ENCODE measurements at places on chromosomes 6 and 20.

GRCh38 chr6:90154755-90155470, 141.7 kb downstream of the BACH2 start:
- no peak for DNase-seq

- no peak for DNase-seq
Measured at GRCh38 chr6:19842030-19842615, 5.0 kb downstream of the ID4 start.

- no peak for DNase-seq
Measured at GRCh38 chr6:12148317-12148801, 136.2 kb downstream of the HIVEP1 start.

- DNase-seq: no peak
Measured at GRCh38 chr20:34375977-34376430, 12.9 kb downstream of the ITCH start.

DNA sequence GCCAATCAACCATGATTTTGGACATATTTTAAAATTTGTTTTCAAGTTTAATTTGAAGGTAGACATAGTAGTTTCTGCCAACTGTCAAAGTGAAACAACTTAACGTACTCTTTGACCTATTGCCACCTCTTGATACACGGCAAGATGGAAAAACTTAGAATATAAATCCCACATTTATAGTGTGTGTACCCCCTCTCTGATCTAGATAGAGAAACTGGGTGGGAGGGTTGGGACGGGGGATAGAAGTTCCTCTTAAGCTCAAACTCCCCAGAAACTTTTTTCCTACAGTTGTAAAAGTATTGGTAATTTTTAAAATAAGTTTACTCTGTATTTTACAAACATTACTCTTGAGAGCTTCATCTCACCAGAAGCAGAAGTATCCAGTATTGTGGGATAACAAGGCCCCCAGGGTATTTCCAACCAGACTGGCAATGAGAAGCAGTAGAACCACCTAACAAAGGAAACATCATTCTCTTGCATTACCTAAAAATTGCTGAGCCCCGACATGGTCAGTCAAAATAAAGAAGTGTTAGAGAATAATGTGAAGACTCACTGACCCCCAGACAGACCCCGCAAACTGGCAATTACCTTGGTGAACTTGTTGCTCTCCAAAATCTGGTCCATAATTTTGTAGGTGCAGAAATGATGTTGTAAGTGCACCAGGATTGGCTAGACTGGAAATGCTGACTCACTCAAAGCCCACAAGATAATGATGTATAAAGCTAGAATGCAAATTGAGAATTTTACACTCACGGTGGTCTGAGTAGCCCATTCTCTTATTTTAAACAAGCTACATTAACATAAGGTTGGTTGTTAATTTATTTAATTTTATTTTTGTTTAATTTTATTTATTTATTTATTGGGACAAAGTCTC, 74.7 kb upstream of the TNFAIP3 start:
- peak; percentile 47 for DNase-seq

DNA sequence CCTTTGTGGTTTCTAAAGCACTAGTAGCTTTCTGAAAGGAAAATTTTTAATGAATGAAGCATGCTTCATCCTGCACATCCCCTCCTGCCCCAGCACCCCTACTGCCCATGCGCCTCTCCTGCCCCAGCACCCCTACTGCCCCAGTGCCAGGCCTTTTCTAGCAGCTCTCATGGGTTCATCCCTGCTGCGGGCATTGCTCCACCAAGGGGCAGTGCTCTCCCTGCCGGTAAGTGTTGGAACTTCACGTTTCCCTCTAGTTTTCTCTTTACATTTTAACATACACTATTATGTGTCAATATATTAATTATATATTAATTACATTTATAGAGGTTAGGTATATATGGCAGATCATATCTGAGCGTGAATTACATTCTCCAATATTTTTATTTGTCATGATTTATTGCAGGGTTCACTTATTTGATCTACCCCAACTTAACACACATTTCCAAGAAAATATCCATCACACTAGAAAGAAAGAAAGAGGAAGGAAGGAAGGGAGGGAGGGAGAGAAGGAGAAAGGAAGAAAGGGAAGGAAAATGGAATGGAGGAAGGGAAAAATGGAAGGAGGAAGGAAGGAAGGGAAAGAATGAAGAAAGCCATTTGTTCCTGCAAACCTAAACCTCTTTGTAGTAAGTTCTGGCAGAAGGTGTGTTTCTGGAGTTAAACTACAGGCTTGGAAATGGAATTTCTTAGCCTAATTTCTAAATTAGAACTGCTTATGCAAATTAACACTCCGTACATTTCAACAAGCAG, 46.8 kb downstream of the CEP43 start:
- DNase-seq: no peak

DNA sequence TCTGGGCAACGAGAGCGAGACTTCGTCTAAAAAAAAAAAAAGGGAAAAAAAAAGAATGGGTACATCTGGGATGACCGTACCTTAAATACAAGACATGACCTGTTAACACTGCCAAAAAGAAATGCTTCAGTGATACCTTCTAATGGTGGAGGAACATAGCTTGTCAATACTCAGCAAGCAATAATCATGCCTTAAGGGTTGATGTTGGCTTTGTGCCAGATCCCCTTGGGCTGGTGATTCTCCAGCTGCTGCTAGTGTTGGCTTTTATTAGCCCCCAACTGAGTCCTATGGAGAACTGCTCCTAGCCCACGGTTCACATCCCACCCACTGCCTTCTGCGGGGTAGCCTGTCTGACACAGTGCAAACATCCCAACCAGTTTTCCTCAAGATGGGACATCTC, 134.9 kb downstream of the PLCB1 start:
- no peak for DNase-seq

- DNase-seq: no peak
Measured at GRCh38 chr6:12720310-12720709, 3.7 kb downstream of the PHACTR1 start.

DNA sequence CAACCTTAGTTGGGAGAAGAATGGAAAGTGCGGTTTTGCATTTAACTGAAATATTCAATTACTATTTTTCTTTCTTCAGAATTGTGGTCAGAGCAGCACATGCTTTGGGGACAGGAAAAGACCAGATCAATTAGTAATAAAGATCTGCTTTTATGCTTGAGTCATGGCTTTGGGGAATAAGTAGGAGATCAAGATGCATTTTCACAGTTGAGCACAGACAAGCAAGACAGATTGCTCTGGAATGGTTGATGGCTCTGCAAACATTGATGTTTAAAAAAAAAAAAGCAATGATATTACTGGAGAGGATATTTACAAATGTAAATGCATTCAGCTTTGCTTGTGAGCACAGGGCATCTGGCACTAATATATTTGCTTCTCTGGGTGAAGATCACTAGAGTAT, 224.4 kb upstream of the SASH1 start:
- DNase-seq: no peak

- no peak for DNase-seq
Measured at GRCh38 chr20:50330504-50331313, 140.1 kb downstream of the CEBPB start.

- no peak for DNase-seq
Measured at GRCh38 chr6:108632441-108632840, 71.7 kb downstream of the FOXO3 start.

DNA sequence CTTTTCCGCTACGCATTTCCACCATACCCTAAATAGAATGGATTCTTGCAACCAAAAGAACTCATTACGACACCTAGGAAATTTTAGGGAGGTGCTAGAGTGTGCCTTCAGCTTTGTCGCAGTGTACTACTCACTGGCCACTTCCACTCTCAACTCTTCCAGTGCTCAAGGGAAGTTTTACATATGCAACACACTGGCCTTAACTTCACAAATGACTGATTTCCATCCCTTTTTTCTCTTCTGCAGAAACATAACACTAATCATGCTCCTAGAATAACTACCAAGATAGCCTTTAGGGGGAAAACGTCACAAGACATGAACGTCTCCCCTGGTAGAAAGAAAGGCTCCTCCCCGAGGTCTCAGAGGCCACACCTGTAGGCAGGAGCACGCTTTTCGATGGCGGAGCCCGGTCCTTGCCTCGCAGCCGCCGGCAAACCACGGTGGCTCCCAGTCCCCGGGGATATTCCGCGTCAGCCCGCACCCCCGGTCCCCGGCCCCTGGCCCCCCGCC, 584 bp downstream of the LYRM4 start:
- DNase-seq: peak; percentile 70

GRCh38 chr6:146997062-146997461, 207.2 kb upstream of the STXBP5 start:
- DNase-seq: no peak

- DNase-seq: no peak
Measured at GRCh38 chr6:128642132-128642531, 121.7 kb upstream of the PTPRK start.

- no peak for DNase-seq
Measured at GRCh38 chr6:39614393-39614950, 110.7 kb downstream of the KIF6 start.

- no peak for DNase-seq
Measured at GRCh38 chr6:4370066-4370465, 234.7 kb upstream of the ECI2 start.

GRCh38 chr6:151390851-151391470, 398 bp downstream of the ZBTB2 start:
- peak; percentile 82 for DNase-seq

- peak; percentile 53 for DNase-seq
Measured at GRCh38 chr6:37170273-37171200, 585 bp downstream of the PIM1 start.

DNA sequence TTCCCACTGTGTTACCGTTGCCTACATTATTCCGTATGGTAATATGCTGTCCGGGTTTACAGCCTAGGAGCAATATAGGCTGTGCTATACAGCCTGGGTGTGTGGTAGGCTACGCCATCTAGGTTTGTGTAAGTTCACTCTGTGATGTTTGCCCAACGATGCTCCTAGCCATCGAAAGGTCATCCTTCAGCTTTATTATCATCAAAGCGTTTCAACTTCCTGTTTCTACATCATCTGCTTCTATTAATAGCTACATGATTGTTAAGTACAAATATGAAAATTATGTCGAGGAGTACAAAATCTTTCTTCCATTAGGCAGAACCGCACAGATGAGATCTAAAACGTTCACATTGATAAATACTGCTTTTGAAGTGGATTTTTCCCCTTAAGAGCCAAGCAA, 69.9 kb downstream of the PPP1R14C start:
- no peak for DNase-seq

GRCh38 chr6:129657483-129657882, 52.5 kb downstream of the ARHGAP18 start:
- DNase-seq: no peak

DNA sequence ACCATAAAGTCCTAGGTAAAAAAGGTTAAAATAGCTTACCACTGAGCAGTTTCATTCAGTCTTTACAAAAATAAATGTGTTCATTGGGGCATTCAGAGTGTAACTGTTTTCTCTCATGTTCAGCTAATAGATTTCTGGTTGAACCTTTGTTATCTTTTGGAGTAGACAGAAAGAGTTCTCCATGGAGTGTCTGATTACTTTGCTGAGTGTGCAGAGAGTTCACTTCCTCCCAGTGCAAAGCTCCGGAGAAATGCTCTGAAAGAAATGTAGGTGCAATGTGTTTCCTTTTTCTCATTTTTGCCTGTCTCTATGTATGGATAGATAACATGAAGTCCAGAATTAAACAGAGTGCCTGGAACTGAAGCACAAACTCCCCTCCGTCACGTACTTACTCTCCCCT, 52.6 kb downstream of the JAG1 start:
- no peak for DNase-seq

DNA sequence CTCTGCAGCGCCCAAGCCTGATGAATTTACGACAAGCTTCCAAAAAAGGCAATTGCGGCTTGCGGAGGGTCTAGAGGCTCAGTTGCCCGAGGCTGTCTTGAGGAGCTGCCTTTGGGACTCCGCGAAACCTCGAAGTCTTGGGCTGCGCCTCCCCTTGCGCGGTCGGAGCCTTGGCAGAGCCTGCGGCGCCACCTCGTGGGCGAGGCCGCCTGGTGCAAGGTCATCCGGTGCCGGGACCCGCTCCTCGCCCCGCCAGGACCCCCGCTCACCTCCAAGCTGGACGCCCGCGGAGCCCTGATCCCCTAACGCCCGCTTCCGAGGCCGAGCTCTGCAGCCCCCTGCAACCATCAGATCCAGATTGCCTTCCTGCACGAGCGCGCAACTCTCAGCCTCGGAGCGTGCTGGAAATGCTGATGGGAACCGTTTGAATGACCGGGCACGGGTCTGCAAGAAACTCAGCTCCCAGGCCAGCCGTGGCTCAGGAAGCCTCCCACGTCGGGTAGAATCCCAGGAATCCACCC, 14.9 kb upstream of the FAM210B start:
- DNase-seq: peak; percentile 55

- no peak for DNase-seq
Measured at GRCh38 chr20:10699489-10699888, 25.7 kb upstream of the JAG1 start.

DNA sequence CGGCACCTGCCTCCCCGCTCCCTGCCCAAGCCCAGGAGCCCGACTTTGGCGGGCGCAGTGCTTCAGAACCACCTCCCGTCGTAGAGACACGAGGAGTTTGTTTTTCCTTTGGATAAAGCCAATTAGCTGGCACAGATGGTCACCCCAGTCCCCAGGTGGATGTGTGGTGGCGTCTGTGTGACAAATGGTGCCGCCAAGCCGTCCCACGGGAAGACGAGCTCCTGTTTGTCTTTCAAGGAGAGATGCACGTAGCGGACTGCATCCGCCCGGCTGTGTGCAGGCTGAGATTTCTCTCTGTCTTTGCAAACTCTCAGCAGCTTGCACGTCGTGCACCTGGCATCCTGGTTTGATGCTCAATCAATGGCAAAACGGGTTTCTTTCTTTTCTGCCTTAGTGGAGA, 16.1 kb upstream of the MRGBP start:
- DNase-seq: no peak

DNA sequence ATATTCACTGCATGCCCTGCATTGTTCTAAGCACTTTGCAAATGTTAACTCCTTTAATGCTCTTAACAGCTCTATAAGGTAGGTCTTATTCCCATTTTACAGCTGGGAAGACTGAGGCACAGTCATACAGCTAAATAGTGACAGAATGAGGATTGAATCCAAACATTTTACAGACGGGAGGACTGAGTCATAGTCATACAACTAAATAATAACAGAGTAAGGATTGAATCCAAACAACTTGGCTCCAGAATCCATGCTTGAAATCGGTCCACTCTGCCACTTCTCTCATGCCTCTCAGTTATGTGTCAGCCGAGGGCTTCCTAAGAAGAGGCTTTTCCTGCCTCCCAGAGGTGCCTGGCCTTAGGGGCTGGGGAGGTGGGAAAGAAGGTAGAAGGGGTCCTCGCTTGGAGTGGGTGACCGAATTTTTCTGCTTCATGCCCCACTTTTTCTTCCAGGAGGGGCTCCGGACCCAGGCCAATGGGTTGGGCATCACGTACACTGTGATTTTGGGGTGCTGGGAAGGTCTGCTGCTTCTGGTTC, 137.4 kb upstream of the RNF24 start:
- no peak for DNase-seq

GRCh38 chr6:31473780-31474761, 23.9 kb upstream of the MICB start:
- DNase-seq: no peak

GRCh38 chr20:3927486-3928291, 38.5 kb downstream of the PANK2 start:
- DNase-seq: no peak
